ENCODE measurements at places on chromosomes 4 and X.

DNA sequence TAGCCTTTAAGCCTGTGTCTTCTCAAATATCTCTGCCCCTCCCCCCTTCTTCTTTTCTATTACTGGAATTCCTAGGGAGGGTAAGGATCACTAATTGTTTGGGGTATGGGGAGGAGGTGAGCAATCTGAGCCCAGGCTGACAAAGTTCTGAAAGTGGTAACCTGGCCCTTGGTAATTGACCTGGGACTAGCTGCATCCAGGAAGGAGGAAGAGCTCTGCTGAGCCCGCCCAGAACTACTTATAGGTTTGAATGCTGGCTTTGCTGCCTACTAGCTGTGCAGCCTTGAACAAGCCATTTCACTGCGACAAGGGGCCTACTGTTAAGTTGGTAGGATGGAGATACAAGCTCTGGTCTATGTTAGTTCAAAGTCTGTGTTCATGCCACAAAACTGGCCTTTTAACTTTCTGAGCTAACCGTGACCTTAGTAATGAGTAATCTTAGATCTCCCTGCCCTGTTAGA, 37.8 kb downstream of the DGKK start:
- DNase-seq: no peak

- no peak for DNase-seq
These were observed 26.4 kb downstream of the GPM6B start for GRCh38 chrX:13790206-13791131.

- DNase-seq: no peak
These were observed 4.8 kb downstream of the NR3C2 start for GRCh38 chr4:148437439-148437838.

DNA sequence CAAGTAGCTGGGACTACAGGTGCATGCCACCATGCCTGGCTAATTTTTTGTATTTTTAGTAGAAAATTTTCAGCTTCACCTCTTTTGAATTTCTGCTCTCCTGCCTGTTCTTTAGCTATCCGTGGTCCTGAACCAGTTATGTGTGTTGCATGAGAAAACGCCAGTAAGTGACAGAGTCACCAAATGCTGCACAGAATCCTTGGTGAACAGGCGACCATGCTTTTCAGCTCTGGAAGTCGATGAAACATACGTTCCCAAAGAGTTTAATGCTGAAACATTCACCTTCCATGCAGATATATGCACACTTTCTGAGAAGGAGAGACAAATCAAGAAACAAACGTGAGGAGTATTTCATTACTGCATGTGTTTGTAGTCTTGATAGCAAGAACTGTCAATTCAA, 13.9 kb downstream of the ALB start:
- no peak for DNase-seq

DNA sequence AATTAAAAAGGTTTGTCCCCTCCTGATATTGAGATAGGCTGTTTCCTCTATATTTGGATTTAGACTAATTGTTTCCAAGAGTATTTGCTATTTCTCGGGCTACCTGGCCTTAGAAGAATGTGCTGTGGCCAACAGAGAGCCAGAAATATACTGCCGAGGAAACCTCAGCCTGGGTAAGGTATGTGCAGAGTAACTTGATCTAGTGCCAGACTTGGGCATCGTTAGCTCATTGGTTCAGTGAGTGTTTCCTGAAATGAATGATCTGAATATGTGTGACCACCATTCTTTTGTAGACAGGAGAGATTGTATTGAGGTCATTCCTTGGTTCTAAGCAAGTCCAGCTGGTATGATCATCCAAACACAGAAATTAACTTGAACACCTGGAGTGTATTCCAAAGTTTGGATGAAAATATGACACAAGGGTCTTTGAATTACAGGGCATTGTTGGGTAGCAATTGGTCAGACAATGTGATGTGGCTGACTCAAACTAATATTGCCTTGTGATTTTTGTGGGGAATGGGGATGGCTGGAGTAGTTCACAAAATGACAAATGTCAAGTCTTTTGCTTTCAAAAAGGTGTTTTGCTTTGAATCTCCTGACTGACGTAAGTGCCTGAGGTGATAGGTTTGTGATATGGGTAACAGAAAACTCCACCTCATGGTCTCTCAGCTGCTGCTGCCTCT, 100.2 kb upstream of the CXCL13 start:
- DNase-seq: no peak

DNA sequence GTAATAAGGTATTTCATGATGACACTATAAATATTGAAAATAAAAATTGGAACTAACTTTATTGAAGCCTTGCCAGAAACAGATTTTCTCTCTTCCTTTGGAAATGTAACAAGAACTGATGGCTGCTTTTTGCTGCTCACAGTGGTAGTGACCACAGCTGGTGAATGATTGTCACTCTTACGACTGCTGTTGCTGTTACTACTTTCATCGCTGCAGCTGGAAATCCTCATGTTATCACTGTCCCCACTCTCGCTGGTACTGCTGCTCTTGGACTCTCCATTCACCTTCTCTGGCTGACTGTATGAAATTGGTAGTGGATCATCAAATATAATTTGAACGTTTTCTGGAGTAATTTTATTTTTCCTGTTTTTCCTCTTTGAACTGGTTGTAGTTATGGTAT, 28.5 kb upstream of the COX18 start:
- no peak for DNase-seq

GRCh38 chr4:46329118-46329976, 60.6 kb downstream of the GABRA2 start:
- no peak for DNase-seq

GRCh38 chrX:115093191-115093590, 75.8 kb upstream of the IL13RA2 start:
- no peak for DNase-seq

DNA sequence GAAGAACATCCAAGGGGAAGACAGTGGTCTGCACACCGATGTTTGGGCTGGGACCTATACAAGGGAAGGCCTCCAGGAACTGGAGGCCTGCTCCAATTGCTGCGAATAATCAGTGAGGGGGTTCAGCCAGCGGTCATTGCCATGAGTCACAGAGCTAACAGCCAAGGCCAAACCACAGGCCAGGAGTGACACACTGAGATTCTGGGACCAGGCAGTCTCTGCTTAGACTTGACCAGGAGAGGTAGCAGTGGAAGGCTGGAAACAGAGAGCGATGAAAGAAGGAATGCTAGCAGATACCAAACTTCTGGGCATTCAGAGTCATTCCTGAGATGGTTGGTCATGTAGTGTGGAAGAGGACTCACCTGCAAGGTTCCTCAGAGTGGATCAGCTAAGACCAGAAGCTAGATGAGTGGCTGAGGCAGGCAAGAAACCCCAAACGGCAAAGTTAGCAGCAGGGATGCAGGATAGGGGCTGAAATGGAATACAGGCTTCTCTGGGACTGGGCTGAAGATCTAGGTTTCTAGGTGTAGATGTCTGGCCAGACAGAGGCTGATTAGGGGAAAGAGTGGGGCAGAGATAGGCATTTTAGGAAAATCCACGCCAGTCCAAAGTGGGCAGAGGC, 54.7 kb downstream of the CNGA2 start:
- peak; percentile 74 for DNase-seq

- no peak for DNase-seq
These were observed 2127.3 kb downstream of the PCDH7 start for GRCh38 chr4:32847461-32847860.

GRCh38 chrX:17052210-17052609, 105.8 kb downstream of the REPS2 start:
- DNase-seq: no peak

- no peak for DNase-seq
These were observed 43.5 kb upstream of the PAK3 start for GRCh38 chrX:111052478-111052877.

DNA sequence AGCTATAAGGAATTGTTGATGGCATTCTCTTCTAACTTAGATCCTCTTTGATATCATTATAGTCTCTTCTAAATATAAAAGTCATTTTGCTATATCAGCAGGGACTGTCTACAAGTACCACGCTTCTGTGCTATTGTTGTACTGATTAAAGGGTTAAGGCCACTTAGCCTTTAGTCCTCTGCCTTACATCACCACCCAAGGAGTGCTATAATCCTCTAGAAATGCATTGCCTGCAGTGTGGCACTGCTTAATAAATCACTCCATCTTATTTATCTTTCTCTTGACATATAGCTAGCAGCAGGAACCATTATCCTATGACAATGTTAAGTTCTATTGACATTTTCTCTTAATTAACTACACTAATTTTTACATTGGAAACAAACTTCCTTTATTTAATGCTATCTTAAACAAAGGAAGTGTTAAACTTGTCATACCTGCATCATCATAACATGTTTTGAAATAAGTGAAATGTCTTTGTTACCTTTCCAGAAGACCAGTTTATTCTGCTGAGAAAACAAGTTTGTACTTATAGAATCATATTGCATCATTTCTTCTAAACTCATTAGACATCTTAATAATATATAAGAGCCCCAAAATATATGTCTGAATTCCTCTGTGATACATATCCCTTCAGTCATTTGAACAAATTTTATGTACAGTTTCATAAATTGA, 360.9 kb upstream of the ATOH1 start:
- DNase-seq: no peak

GRCh38 chr4:3851211-3851610, 85.0 kb downstream of the ADRA2C start:
- no peak for DNase-seq

- DNase-seq: no peak
These were observed 105.5 kb upstream of the OTUD4 start for GRCh38 chr4:145285928-145286327.

DNA sequence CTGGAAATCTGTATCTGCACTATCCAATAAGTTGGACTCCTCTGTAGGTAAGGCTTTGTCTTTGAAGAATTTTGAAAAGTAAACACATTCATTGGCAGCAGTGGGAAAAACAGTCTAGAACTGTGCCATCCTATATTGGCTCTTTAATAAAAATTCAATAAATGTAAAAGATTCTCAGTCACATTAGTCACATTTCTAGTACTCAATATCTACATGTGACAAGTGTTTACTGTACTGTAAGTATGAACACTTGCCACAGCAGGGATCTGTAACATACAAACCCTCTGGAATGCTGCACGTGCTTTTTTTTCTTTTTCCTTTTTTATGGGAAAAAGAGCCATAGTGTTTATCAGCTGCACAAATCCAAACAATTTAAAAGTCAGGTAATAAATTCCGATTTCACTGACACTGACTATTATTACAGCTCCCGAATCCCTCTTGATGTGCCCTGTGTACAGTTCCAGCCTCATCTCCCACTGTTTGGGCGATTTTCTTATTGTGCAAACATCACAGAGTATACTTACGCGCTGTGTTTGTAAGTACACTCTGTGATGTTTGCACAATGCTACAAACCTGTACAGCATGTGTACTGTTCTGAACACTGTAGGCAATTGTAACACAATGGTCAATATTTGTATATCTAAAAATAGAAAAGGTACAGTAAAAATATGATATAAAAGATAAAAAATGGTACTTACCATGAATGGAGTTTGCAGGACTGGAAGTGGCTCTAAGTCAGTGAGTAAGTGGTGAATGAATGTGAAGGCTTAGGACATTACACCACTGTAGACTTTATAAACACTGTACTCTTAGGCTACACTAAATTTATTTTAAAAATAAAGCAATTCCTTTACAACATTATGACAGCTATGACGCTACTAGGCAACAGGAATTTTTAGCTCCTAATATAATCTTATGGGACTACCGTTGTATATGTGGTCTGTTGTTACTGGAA, 8.7 kb downstream of the PYURF start:
- no peak for DNase-seq

DNA sequence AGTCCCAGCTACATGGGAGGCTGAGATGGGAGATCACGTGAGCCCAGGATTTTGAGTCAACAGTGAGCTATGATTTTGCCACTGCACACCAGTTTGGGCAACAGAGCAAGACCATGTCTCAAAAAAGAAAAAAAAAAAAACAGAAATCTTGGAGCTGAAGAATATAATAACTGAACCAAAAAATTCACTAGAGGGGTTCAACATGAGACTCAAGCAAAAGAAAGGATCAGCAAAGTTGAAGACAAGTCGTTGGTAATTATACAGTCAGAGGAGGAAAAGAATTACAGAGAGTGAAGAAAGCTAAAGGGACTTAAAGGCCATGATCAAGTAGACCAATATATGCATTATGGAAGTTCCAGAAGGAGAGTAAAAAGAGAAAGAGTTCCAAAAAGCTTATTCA, 26.9 kb downstream of the SHROOM4 start:
- no peak for DNase-seq

DNA sequence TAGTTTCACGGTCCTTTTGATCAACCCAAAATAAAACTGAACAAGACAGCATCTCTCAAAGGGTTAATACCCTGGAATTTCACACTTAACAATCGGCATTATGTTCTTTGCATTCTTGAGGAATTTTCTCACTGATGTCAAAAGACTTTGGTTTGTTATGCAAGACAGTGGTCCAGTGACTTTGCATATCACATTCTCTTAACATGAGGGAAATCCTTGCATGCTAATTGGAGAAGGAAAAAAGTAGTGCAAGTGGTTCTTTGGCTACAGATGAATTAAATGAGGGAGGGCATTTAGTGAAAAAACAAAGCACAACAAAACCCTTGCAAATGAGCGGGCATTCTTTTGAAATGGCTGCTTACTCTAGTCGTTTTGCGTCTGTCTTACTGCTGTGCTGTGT, 105.1 kb upstream of the LIMCH1 start:
- DNase-seq: no peak

DNA sequence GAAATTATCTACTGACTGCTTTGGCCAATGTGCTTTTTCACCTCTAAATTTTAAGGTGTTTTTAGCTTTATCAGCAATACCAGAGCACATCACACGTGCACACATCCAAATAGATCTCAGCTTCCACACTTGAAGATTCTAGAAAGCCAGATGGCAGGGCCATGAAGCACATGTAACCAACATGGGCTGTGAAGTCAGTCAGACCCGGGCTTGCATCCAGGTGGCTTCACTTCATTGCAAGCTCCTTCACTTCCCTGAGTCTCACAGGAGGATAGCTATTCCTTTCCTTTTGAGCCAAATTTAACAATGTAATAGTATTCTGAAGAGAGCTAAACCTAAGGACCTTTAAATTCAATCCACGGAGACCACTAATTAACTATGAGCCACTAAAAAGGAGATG, 86.5 kb downstream of the SH3RF1 start:
- DNase-seq: no peak

GRCh38 chr4:40621229-40621591, 8.5 kb downstream of the RBM47 start:
- no peak for DNase-seq

- no peak for DNase-seq
These were observed 120.3 kb downstream of the PDE5A start for GRCh38 chr4:119508281-119508680.

GRCh38 chr4:73922766-73923630, 53.8 kb downstream of the CXCL1 start:
- DNase-seq: no peak
